ENCODE measurements at places on chromosomes 1 and 21. TPM values are rescaled to one million over a fixed set of nuclear protein-coding genes. Genes with fewer than 3 reads are reported as not detected.
A peak's percentile ranks its signal among the peaks of the same experiment; 100 is the strongest.

GRCh38 chr1:161954050-161954449, 69.6 kb downstream of the OLFML2B start:
- no peak overlapping the region for H3K4me3 ChIP-seq
- no peak for DNase-seq

DNA sequence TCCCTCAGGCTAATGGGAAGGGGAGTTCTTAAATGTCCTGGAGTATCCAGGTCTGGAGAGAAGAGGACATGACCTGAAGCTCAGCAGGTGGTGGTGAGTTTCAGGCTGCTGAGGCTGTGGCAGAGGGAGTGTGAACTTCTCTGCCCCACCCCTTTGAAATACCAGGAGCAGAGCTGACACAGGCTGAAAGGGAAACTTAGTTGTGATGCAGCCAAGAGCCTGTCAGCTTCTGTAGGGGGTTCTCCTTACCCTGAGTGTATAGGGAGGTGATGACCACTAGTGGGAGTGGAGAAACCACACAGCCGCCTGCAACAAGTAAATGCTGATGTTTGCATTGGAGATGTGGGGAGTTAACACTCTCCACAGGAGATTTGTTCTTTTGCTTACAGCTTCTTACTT, 152.3 kb downstream of the FCRL5 start:
- H3K36me3 ChIP-seq, result no peaks in the 10 kb centered on the region
- no peak overlapping the region for H3K27ac ChIP-seq
- H3K4me3 ChIP-seq, result no peak overlapping the region
- H3K27me3 ChIP-seq, result no peaks in the 10 kb centered on the region
- H3K4me1 ChIP-seq, result no peaks in the 10 kb centered on the region

DNA sequence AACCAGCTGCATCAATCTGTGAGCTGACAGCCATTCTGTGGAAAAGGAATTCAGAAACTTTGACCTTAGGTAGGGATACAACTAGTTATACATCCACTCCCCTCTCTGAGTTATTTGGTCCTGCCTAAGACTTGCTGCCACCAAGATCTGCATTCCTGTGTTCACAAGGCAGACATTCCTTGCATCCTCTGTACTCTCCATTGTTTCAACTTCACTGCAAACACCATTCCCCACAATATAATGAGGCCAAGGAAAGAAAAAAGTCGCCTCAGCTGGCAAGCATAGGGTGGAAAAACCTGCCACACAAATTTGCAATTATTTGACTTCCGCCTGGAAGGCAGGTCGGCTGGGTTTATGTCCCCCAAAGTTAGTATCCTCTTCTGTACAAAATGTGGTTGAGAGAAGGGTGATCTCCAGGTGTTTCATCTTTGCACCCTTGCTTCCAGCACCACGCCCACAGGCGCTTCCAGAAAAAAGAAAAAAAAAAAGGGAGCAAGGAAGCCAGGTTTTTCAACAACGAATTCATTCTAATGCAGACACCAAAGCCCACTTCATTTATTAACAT, 676 bp upstream of the CTTNBP2NL start:
- no peaks in the 10 kb centered on the region for H3K36me3 ChIP-seq
- peak overlapping the region; percentile 94 for H3K27ac ChIP-seq
- H3K27me3 ChIP-seq, result no peaks in the 10 kb centered on the region
- peaks cover 52% of the 10 kb centered on the region for H3K4me1 ChIP-seq
- peak overlapping the region; percentile 80 for H3K4me3 ChIP-seq

DNA sequence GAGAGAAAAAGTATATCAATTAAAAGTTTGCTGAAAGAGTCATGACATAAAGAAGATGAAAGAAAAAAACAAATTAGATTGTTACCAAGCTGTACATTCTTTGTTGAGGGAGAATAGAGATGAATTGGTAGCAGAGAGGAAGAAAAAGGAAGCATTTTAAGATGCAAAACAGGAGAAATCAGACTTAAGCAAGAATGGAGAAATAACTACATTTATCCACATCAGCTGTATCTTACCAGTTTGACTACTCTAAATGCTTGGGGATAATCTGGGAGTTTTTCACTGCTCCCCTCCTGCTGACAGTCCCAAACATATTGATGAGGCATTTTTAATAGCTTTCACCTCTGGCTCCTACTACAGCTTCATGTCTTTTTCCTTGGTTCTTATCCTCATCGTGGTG, 16.8 kb upstream of the PTPRC start:
- H3K4me1 ChIP-seq, result no peaks in the 10 kb centered on the region
- H3K36me3 ChIP-seq, result no peaks in the 10 kb centered on the region
- no peak overlapping the region for H3K27ac ChIP-seq
- no peak overlapping the region for H3K4me3 ChIP-seq
- H3K27me3 ChIP-seq, result no peaks in the 10 kb centered on the region
- no peak for DNase-seq

DNA sequence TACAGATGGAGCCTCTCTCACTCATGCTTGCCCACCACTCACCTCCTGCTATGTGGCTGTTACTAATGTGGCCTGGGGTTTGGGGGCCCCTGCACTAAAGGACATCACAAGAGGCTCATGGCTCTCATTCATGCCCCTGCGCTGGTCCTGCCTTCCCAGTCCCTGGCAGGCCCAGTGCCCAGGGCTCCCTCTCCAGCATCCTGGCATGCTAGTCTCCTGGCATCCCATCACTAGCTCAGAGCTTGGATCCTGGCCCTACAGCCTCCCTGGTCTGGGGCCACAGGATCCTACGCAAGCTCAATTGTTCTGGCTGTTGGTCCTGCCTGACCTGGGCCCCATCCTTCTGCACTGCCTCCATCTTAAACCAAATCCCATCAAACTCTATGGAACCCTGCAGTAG, 685.4 kb downstream of the PTPRU start:
- no peak overlapping the region for H3K27ac ChIP-seq
- H3K36me3 ChIP-seq, result no peaks in the 10 kb centered on the region
- no peak overlapping the region for H3K4me3 ChIP-seq
- no peaks in the 10 kb centered on the region for H3K27me3 ChIP-seq
- DNase-seq, result no peak
- no peaks in the 10 kb centered on the region for H3K4me1 ChIP-seq

DNA sequence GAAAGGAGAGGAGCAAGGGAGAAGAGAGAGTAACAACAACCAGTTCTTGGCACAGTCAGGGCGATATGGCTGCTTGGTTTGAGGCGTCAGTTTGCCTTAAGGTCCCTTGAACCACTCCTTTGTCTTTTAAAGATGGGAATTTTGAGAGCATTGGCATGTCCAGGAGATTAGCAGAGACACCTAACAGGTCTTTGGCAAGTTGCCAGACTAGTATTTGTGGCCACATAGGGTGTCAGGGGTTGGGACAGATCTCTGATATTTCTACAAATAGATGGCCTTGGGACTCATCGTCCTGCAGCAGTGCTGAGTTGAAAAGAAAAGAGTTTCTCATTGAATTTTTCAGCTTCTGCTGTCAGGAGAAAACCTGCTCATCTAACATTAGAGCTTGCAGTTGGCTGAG, 55.3 kb upstream of the KCND3 start:
- no peak overlapping the region for H3K4me3 ChIP-seq
- H3K27me3 ChIP-seq, result peaks cover 3% of the 10 kb centered on the region
- H3K36me3 ChIP-seq, result no peaks in the 10 kb centered on the region

- H3K4me1 ChIP-seq, result no peaks in the 10 kb centered on the region
- H3K27ac ChIP-seq, result no peak overlapping the region
- H3K27me3 ChIP-seq, result no peaks in the 10 kb centered on the region
- H3K36me3 ChIP-seq, result no peaks in the 10 kb centered on the region
- no peak for DNase-seq
- H3K4me3 ChIP-seq, result no peak overlapping the region
Observed at GRCh38 chr1:169048043-169048442, 58.4 kb upstream of the ATP1B1 start.

DNA sequence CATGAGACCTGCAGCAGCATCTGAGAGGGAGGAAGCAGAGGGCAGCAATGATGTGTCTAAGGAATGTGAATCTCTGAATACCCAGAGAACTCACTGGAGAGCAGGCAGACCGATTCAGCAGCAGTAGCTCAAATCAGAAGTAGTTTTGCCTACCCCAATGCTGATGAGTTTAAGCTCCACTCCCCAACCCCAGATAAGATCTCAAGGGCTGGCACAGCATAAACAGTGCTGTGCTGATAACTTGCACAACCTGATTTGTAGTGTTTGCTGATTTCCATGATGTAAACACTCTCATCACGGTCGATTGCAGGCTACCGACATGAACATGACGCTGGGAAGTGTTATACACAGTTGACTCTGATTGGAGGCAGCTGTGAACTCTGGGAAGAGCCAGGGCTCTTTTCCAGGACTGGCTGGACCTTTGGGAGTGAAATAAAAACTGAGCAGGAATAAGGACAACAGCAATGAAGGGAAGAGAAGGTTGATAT, 11.2 kb upstream of the HMGCS2 start:
- H3K27me3 ChIP-seq, result no peaks in the 10 kb centered on the region
- no peak overlapping the region for H3K4me3 ChIP-seq
- DNase-seq, result no peak

GRCh38 chr1:16120407-16120806, 35.5 kb downstream of the EPHA2 start:
- peaks cover 14% of the 10 kb centered on the region for H3K36me3 ChIP-seq
- no peak overlapping the region for H3K4me3 ChIP-seq
- no peak for DNase-seq
- H3K27ac ChIP-seq, result no peak overlapping the region
- peaks cover 9% of the 10 kb centered on the region for H3K4me1 ChIP-seq

GRCh38 chr1:39508857-39509305, 17.4 kb downstream of the BMP8A start:
- no peaks in the 10 kb centered on the region for H3K4me1 ChIP-seq
- H3K36me3 ChIP-seq, result no peaks in the 10 kb centered on the region
- no peak overlapping the region for H3K4me3 ChIP-seq
- H3K27ac ChIP-seq, result no peak overlapping the region
- H3K27me3 ChIP-seq, result peaks cover 10% of the 10 kb centered on the region

DNA sequence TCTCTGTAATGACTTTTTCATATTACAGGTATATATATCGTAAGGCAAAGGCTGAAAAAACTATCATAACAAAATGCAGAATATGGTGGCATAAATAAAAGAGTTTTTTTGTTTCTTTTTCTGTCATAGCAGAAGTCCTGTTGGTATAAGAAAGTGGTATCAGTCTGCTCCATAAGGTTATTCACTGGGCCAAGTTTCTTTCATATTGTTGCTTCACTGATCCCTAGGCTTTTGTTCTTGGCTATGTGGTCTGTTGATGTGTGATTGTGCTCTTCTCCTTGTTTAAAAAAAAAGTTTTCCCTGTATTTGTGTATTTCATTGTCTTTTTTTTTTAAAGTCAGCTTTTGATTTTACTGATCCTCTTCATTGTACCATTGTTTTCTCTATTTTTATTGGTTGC, 26.0 kb downstream of the PTBP2 start:
- no peak for DNase-seq
- no peak overlapping the region for H3K4me3 ChIP-seq
- H3K36me3 ChIP-seq, result peaks cover 6% of the 10 kb centered on the region

DNA sequence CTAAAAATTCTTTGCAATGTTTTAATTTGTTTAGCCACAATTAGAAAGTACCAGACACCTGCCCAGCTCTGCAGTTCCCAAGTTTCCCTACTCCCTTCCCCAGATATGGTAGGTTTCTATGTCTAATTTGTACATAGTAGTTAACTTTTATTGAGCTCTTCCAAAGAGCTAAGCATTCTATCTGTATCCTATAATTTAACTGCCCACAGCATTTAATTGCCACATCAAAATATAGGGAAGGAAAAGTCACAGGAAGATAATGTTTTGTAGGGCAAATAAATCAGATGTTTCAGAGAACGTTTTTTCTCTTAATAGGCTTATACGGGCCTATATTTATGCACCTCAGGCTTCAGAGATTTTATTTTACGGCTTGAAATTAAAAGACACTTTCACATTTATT, 15.7 kb upstream of the FMO3 start:
- H3K36me3 ChIP-seq, result no peaks in the 10 kb centered on the region
- no peaks in the 10 kb centered on the region for H3K4me1 ChIP-seq
- H3K4me3 ChIP-seq, result no peak overlapping the region
- H3K27me3 ChIP-seq, result no peaks in the 10 kb centered on the region

GRCh38 chr1:46175243-46175642, 356 bp downstream of the TSPAN1 start:
- H3K4me1 ChIP-seq, result peaks cover 32% of the 10 kb centered on the region
- no peak overlapping the region for H3K27ac ChIP-seq
- H3K36me3 ChIP-seq, result no peaks in the 10 kb centered on the region

DNA sequence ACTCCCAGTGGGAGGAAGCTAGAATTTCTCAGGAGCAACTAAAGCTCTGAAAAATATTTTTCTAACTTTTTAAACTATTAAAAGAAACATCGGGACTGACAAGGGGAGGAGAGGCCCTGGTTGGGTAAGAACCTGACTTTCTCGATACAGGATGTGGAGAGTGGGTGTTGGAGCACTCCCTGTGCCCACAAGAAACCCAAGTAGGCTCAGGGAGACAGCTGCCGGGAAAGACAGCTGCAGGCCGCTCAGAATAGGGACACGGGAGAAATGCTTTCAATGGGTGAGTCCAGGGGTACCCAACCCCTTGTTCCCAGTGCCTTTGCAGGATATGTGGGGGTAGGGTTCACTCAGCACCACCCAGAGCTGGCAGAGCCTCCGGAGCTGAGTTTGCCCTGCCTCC, 43.6 kb downstream of the PLEKHA6 start:
- H3K4me1 ChIP-seq, result peaks cover 25% of the 10 kb centered on the region
- no peak overlapping the region for H3K27ac ChIP-seq
- no peak for DNase-seq

GRCh38 chr1:173341307-173341706, 134.2 kb upstream of the TNFSF4 start:
- H3K27ac ChIP-seq, result no peak overlapping the region
- H3K4me3 ChIP-seq, result no peak overlapping the region
- H3K4me1 ChIP-seq, result no peaks in the 10 kb centered on the region
- no peaks in the 10 kb centered on the region for H3K36me3 ChIP-seq
- no peaks in the 10 kb centered on the region for H3K27me3 ChIP-seq

- peaks cover 34% of the 10 kb centered on the region for H3K4me1 ChIP-seq
- DNase-seq, result no peak
- no peaks in the 10 kb centered on the region for H3K27me3 ChIP-seq
- no peak overlapping the region for H3K4me3 ChIP-seq
Observed at GRCh38 chr1:225462429-225462713, 34.5 kb upstream of the LBR start.

GRCh38 chr1:159341736-159342135, 39.6 kb downstream of the FCER1A start:
- no peaks in the 10 kb centered on the region for H3K36me3 ChIP-seq
- no peaks in the 10 kb centered on the region for H3K4me1 ChIP-seq
- DNase-seq, result no peak
- H3K27me3 ChIP-seq, result no peaks in the 10 kb centered on the region

- no peaks in the 10 kb centered on the region for H3K27me3 ChIP-seq
- H3K4me3 ChIP-seq, result no peak overlapping the region
- H3K27ac ChIP-seq, result no peak overlapping the region
- no peak for DNase-seq
- no peaks in the 10 kb centered on the region for H3K36me3 ChIP-seq
- H3K4me1 ChIP-seq, result peaks cover 28% of the 10 kb centered on the region
Observed at GRCh38 chr1:43009274-43009673, 50.6 kb upstream of the SLC2A1 start.

DNA sequence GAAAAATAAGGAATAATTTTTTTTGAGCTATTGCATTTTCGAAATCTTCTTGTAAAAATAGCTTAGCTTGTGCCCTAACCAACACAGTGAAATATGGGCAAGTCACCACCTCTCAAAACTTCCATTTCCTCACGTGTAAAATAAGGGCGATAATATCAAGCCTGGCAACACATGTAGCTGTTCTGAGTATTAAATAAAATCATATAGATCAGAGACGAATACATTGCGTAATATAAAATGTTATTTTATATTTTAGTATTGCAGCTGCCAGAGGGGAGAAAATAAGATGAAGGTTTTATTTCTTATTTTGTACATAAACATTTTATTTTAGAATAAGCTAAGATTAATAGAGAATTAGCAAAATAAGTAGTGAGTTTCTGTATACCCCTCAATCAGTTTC, 85.9 kb downstream of the C21orf91 start:
- H3K4me3 ChIP-seq, result no peak overlapping the region
- H3K4me1 ChIP-seq, result peaks cover 3% of the 10 kb centered on the region
- no peaks in the 10 kb centered on the region for H3K27me3 ChIP-seq
- H3K27ac ChIP-seq, result no peak overlapping the region

GPR52 gene
- polyA plus RNA-seq, result 0.15 TPM

CLDN17 gene
- polyA plus RNA-seq, result 0.16 TPM

HFM1 gene
- polyA plus RNA-seq, result not detected

F3 gene
- polyA plus RNA-seq, result 1,634 TPM
